ENCODE measurements at places on chromosomes 6 and 20.

- DNase-seq = no peak
Measured at GRCh38 chr20:41191562-41192500, 54.5 kb downstream of the PLCG1 start.

- no peak for DNase-seq
Measured at GRCh38 chr20:51428401-51429143, 113.9 kb downstream of the NFATC2 start.

DNA sequence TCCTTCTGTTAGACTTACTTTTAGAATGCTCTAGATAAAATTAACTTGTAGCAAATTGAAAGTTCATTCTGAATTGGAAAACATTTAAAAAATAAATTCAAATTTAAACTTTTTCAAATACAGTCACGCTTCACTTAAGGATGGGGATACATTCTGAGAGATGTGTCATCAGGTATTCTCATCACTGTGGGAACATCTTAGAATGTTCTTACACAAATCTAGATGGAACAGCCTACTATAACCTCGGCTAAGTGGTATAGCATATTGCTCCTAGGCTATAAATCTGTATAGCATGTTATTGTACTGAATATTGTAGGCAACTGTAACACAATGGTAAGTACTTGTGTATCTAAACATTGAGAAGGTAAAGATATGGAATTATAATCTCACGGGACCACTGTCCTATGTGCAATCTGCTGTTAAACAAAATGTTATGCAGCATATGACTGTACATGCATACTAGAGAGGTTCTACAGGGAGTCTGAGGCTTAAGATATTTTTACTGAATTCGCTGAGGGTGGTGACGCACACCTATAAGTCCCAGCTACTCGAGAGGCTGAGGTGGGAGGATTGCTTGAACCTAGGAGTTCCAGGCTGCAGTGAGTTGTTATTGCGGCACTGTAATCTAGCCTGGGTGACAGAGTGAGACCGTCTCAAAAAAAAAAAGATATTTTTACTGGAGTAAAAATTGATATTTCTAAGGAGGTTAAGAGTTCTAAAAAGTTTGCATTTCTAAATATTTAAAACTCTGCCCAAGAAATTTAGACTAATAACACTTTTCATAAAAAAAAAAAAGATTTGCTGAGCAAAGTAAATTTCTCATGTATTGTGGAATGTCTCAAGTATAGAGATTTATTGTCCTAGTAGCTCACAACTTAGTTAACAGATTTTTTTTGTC lies 87.3 kb upstream of the TULP1 start:
- no peak for DNase-seq

DNA sequence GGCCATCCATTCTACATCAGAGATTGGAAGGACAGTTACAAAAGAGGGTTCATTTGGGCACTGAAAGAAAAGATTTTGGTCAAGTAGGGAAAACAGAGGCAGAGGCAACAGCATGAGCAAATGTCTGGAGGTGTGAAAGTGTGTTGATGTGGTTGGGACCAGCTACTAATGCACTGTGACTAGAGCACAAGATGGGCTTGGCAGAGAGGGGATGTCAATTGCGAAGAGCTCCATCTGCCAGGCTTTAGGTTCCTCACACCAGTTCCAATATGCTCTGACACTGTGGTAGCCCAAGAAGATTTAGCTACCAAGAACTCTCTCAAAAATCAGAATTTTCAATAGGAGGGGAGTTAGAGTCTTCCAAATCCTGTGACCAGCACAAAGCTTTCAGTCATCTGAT lies 42.1 kb downstream of the TRAF3IP2 start:
- no peak for DNase-seq

DNA sequence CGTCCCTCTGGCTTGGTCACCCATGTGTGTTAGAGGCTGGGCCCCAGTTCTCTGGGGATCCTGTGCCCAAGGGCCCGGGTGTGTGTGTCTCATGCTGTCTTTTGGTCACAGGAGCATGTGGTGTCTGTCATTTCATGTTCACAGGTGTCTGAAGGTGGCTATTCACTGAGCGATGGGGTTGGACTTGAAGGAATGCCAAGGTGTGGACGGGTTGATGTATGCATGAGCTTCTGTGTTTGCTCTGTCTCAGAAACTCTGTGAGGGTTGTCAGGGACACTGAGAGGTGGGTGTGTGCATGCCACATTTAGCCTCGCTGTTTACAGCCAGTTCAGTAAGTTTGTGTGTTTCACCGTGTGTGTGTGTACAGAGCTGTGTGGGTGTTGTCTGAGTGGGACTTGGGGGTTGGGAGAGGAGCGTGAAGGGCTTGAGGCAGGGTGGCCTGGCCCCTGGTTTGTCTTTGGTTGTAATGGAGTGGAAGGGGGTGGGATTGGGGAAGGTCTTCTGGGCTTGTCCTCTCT lies 1.2 kb downstream of the DDR1 start:
- no peak for DNase-seq

GRCh38 chr6:20919677-20920385 lies 385.6 kb downstream of the CDKAL1 start:
- DNase-seq = no peak

DNA sequence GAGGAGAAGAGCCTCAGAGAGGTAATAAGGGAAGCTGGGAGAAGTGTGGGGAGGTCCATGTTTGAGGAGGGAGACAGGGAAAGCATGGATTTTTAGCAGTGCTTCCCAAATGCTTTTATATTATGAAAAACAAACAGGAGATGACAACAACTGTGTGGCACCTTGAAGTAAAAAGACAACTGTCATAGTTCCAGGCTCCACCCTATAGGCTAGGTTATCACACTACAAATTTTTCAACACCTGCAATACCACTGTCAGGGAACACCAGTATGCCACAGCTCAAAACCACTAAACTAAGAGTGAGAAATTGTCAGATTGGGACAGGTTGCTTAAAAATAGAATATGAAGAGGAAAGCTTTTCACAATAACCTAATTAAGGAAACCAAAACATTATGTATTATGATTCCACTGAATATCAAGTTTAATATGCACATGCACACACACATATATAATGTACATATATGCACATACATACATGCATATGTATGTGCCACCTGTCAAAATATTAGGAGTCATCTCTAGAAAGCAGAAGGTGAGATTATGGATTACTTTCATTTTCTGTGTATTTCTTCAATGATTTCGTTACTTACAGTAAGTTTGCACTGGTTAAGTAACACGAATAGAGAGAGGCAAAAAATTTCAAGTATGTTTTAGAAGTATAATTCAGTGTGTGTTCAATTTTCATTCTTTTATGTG lies 261.2 kb downstream of the PTPRK start:
- no peak for DNase-seq

DNA sequence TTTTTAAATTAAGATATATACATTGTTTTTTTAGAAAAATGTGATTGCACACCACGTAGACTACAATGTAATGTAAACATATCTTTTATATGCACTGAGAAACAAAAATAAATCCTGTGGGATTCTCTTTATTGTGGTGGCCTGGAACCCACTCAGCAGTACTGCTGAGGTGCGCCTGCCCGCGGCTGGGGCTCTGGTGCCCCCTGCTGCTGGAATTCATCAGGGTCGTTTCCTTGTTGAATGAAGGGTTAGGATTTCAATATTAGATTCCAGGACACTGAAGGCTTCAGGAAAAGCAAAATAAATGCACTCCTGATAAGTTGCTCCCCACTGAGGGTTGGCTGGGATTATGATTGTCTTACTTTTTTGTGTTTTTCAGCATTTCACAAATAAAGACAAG lies 175.8 kb upstream of the GGTLC1 start:
- DNase-seq = no peak

GRCh38 chr6:144286503-144287393 lies 1.6 kb downstream of the UTRN start:
- DNase-seq = no peak

DNA sequence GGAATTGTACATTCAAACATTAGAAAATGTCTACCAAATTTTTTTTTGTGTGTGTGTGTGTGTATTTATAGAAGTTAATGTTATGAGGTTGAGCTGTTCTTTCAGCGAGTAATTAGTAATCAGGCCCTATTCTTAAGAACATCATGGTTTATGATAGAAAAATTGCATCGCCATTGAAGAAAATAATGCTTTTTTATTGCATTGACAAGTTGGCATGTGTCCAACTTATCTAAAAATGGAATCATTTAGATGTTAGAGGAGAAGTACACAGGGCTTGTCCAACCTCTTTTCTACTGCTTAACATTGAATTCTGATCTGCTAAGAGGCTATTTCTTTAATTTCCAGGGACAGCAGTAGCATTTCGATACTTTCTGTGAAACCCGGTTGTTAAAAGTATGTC lies 61.6 kb upstream of the ADGRG6 start:
- no peak for DNase-seq

GRCh38 chr20:45969712-45970634 lies 2.0 kb downstream of the ZNF335 start:
- peak; percentile 49 for DNase-seq

GRCh38 chr6:18237167-18237566 lies 27.2 kb downstream of the DEK start:
- DNase-seq = no peak

Measured in D721Med (cell line).